Kasumi-1 (cell line): ENCODE measurements at places on chromosomes 6 and 20.

- DNase-seq, result no peak
These were observed 212.5 kb downstream of the CDH4 start for GRCh38 chr20:61464307-61465303.

GRCh38 chr6:149314325-149314905 lies 3.1 kb upstream of the TAB2 start:
- DNase-seq, result no peak

GRCh38 chr6:15871276-15871675 lies 208.4 kb upstream of the DTNBP1 start:
- no peak for DNase-seq

- DNase-seq, result no peak
These were observed 386.0 kb upstream of the ARID1B start for GRCh38 chr6:156391061-156391672.

DNA sequence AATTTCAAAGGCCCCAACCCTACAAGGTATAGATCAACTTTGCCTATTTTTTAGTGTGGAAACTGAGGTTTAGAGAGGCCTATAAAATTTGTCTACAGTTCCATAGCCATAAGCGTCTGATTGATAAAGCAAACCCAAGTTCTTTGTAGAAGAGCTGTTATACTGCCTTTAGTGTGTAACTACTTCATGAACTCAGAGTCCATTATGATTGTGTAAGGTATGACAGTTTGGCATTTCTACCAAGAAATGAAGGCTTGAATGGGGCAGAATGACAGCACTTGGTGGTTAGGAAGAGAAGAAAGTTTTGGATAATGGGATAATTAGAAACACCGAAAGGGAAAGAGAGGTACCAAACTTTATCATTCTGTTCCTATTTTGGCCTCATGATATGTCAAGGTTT lies 38.1 kb downstream of the SMAP1 start:
- DNase-seq, result no peak

DNA sequence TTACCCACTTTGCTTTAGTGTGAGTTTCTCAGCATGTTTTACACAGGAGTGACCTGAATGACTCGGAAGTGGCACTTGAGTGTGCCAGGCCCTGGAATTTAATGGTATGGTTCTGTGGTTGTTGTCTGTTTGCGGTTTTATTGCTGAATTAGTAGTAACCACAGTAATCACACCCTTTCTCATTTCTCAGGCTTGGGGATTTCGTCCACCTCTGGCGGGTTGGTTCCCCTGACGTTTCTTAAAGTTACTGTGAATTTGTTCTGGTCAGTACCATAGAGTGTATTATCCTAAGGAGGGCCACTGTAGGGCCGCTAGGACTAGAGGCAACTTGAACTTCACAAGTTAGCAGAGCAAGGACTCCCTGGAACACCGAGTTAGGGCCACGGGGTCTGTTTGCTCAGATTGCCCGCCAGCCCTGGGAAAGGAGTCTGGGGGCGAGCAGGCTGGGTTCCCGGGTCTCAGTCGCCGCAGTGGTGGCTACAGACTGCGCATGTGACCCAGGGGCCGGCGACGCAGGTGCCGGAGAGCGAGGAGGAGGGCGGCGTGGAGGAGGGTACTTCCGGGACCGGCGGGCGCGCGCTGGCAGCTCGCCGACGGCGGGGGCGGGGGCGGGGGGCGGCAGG lies 546 bp upstream of the KLHL32 start:
- DNase-seq, result no peak

DNA sequence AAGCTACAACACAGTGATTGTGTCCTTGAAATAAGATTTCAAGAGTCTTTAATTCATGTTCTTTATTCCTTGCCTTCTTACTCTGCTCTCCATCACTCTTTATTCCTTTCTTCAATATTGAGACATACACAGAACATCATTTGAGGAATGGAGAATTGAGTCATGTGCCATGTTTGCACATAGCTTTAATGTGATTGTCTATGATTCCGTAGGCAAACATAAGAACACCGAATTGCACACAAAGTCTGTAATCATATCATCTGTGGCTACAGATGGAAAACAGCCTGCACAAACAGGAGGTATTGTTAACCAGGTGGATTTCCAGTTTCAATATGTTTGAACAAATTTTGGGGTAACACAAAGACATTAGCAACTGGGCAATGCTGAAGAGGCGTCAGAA lies 571.6 kb upstream of the GJE1 start:
- DNase-seq, result no peak

- no peak for DNase-seq
These were observed 249.2 kb upstream of the PRDM1 start for GRCh38 chr6:105836889-105837288.

DNA sequence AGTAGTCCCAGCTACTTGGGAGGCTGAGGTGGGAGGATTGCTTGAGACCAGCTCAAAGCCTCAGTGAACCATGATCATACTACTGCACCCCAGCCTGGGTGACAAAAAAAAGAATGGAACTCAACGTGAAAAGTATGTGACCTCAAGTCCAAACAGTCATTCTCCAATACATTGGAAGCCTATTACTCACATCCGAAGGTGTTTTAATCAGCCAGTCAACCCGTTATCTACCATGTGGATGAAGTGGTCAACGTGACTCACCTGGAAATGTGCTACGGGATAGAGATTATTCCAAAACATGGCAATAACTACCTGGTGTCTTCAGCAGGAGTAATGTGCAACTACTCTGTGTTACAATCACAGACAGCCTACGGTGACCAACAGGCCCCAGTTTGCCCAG lies 85.8 kb upstream of the TOP1 start:
- DNase-seq, result no peak

DNA sequence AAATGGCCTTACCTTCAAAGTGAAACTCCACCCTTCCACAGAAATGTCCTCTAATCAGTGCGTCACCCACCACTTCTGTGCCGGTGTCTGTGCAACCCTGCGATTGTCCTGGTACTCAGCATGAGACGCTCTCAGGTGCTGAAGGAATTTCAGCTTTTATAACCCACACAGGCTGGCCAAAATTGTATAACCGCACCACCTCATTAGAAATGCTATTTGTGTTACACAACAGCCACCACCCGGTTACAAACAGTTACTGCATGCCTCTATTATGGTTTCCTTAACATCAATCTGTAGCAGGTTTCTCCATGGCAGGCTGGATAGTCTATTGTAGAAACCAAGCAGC lies 51.5 kb downstream of the SLC23A2 start:
- DNase-seq, result peak; percentile 50

GRCh38 chr6:168546151-168546550 lies 105.2 kb downstream of the SMOC2 start:
- DNase-seq, result no peak

- no peak for DNase-seq
These were observed 79.0 kb downstream of the BACH2 start for GRCh38 chr6:90217506-90218127.

DNA sequence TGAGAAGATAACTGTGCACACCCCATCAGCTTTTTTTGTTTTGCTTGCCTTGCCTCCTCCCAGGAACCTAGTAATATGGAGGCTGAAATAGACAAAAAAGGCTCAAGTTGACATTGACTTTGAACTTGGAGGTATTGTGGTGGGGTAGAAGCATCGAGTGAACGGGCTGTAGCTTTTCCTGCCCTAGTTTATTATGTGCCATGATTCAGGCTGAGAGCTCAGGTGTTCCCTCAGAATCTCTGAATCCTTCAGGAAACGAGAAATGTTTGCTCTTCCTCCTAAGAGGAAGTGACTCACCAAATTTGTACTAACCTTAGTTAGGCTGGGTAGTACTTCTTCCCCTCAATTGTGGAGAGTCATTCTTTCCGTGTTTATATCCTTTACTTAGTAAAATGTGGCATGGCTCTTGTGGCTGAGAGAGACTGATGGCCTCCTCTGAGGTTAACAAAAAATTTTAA lies 98.8 kb downstream of the SASH1 start:
- peak; percentile 32 for DNase-seq

- DNase-seq, result no peak
These were observed 38.9 kb downstream of the JARID2 start for GRCh38 chr6:15284743-15285142.

GRCh38 chr20:4086771-4087687 lies 71.7 kb upstream of the RNF24 start:
- no peak for DNase-seq

DNA sequence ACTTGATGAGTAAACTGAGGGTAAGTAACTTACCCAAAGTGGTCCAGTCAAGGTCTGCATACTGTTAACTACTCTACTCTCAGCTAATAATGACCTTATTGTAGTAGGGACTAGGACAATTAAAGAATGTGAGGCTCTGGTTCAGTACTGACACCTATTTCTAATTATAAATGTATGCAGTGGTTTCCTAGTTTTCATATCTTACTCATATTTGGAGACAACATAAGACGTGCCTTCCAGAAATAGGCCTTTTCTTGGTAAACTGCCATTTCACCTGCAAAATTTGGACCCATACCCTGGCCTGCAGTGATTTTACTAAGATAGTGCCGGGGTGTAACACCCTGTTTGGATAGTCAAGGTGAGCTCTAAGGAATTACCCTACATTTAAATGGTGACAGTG lies 24.7 kb downstream of the GJA1 start:
- no peak for DNase-seq

- no peak for DNase-seq
These were observed 16.6 kb upstream of the MAPK13 start for GRCh38 chr6:36113703-36114102.

GRCh38 chr6:32079566-32080290 lies 29.4 kb downstream of the TNXB start:
- no peak for DNase-seq

DNA sequence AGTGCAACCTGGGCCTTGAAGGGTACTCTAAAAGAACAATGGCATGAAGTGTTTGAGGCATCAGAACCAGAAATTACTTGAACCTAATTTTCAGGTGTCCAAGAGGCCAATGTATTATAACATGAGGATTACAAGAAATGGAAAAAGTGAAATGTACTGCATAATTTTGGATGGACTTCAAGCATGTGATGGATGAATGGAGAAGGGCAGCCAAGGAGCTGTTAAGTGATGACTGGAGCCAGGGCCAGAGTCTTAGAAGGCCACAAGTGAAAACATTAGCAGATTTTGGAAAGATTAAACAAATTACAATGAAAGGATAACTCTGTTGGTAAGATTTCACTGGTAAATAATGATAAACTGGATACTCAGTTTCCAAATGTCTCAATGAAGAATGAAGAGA lies 738.2 kb downstream of the CD109 start:
- no peak for DNase-seq

DNA sequence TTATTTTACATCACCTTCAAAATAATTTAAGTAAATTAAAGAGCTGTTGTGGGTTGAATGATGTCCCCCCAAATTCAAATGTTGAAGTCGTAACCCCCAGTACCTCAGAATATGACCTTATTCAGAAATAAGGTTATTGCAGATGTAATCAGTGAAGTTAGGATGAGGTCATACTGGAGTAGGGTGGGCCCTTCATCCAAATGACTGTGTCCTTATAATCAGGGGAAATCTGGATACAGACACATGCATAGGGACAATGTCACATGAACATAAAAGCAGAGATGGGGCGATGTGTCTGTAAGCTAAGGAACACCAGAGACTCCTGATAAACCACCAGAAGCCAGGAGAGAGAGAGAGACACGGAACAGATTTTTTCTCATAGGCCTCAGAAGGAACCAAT lies 13.3 kb upstream of the IL20RA start:
- DNase-seq, result no peak

DNA sequence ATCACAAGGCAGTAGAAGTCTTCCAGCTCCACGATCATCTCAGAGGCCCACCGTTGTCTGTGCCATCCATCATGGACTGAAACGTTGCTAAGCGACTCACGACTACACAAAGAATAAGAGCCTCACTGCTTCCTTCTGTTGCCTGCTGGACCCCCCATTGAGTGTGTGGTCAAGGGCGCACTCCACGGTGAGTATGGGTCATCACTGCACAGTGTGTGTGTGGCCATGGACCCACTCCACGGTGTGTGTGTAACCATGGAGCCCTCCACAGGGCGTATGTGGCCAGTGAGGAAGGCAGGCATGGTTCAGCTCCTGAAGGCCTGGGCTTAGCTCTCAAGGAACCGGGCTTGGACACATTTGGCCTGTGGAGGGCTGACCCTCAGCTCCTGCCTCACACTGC lies 123.4 kb upstream of the AFDN start:
- DNase-seq, result no peak

GRCh38 chr20:3680701-3681351 lies 984 bp downstream of the ADAM33 start:
- DNase-seq, result no peak

DNA sequence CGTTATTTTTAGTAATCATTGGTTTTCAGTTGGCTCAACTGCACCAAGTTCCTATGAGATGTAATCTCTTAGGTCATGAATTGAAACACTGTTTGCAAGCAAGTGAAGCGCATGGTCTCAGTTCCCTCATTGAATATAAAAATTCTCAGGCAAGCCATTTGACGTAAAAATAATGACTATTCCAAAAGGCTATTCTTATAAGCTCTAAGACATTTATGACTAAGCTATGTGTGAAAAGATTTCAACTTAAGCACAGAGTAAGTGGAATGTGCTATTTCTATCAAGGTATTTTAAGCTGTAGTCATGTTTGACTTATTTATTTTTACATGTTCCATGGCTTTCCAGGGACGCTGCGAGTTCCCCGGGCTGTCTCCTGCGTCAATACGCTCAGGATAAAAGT lies 248.5 kb downstream of the THBS2 start:
- DNase-seq, result no peak

DNA sequence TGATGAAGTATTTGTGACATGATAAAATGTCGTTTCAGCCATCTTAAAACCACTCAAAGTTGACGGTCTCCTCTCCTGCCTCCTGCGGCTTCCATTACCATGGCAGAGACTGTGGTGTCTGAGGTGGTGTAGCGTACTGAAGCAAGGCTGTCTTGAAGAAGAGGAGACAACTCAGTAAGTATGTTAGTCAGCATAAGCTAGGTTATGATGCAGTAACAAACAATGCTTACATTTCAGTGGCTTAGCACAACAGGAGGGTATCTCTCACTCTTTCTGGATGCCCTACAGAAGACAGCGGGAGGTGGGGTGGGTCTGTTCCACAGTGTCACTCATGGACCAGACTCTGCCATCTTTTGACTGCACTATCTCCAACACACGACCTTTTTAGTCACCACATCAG lies 174.7 kb upstream of the AHI1 start:
- DNase-seq, result no peak

DNA sequence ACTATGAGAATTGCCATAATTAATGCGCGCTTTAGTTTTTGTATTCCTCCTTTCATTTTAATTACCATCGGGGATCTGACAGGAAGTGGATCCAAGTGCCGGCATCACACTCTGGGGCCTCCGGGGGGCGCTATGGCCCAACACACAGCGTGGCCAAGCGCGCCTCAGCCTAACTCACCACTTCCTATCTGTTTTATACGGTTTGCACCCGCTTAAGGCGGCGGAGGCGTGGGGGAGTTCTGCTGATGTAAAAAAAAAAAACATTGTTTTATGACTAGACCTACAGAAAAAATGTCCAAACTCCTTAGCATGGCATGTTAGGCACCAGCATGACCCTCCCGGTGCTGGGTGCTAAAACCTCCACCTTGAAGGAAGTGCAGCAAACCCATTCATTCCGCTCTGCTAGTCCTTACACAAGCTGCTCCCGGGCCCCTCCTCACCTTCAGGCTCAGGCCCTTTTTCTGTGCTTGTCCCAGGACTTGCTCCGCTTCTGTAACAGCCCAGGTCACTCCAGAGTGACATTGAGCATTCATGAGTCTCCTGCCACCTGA lies 4.5 kb upstream of the EBF4 start:
- DNase-seq, result peak; percentile 86
